ENCODE measurements at places on chromosomes 1 and 21. TPM values are rescaled to one million over a fixed set of nuclear protein-coding genes. Genes with fewer than 3 reads are reported as not detected.

PRMT6 gene
- 1.2 TPM for polyA plus RNA-seq

F13B gene
- polyA plus RNA-seq: not detected

DNA sequence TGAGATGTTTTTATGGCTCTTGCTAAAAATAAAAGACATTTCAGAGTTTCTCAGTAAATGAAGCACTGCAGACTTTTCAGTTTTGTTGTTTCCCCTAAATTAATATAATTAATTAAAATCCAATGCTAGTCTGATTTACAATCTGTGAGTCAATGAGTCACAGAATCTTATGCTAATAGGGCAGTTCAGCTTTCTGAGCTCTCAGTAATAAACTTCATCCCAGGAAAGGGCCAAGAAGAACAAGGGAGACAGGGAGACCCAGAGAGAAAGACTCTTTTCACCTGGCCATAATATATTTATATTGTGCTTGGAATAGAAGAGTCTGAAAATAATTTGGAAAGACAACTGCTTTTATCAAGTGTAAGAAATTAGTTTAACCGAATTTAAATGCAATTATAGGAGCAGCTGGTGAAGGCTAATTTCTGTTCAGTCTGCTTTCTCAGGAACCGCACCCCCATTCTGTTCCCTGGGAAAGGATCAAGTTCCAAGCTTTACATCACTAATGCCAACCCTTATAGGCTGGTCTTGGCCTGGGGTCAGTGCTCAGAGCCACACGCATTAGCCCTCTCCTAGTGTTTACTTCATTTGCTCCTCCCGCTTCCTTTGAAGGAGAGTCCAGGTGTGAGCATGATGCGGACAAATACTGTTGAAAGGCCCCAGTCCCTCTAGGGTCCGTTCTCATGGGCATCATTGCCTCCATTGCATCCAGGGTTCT is 145.6 kb downstream of the ZBTB18 start:
- DNase-seq: no peak

GRCh38 chr1:63968663-63969440 is 195.0 kb downstream of the ROR1 start:
- peak; percentile 59 for DNase-seq

GRCh38 chr1:228490120-228491078 is 3.2 kb downstream of the RNF187 start:
- DNase-seq: peak; percentile 80

GRCh38 chr1:228366062-228366865 is 40.4 kb downstream of the TRIM11 start:
- DNase-seq: peak; percentile 52

GRCh38 chr1:164633997-164634396 is 75.0 kb downstream of the PBX1 start:
- no peak for DNase-seq
